ENCODE measurements at places on chromosomes 16 and 17.

DNA sequence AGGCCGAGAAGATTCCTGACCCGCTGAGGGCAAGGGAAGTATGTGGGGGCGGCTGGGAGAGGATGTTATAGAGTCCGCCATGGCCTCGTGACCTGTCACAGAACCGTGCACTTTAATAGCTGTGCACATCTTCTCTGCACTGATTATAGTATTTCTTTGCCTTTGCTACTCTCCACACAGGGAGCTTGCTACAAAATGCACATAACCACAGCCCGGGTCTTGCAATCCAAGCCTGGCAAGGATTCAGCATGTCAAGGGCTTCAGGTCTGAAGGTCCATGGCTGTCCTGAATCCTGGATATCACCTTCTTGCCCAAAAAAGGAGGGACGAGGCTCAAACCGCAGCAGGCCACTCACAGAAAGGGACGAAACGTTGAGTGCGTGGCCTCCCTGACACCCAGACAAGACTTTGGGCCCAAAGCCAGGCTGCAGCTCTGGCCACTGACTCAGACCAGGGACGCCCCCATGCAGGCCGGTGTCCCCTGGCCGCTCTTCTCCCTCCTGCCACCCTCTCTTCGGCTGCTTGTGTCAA lies 43.7 kb downstream of the USP22 start:
- DNase-seq = peak; percentile 33

- DNase-seq = no peak
These were observed 11.0 kb upstream of the DPEP1 start for GRCh38 chr16:89602273-89602951.

- peak; percentile 56 for DNase-seq
These were observed 907 bp downstream of the TRAPPC2L start for GRCh38 chr16:88857728-88858339.

GRCh38 chr17:2056206-2057174 lies 1.6 kb downstream of the HIC1 start:
- no peak for DNase-seq

GRCh38 chr17:79627184-79627765 lies 16.4 kb upstream of the RBFOX3 start:
- DNase-seq = no peak

DNA sequence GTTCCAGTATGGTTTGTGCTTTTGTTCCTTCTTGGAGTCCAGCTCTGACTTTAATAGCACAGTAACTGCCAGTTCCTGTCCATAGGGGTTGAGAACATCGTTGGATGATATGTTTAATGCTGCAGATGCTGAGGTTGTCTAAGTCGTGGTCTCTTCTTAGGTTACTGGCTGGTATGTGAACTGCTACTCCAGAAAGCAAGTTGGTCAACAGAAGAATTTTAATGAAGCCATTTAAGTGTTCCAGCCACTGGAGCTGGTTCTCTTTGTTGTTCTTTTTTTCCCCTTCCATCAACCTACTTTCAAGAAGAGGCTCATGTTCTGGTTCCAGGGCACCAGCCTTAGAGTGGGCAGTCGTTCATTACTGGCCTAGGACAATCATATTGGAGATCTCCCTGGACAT lies 140.3 kb upstream of the TBX2 start:
- DNase-seq = no peak

DNA sequence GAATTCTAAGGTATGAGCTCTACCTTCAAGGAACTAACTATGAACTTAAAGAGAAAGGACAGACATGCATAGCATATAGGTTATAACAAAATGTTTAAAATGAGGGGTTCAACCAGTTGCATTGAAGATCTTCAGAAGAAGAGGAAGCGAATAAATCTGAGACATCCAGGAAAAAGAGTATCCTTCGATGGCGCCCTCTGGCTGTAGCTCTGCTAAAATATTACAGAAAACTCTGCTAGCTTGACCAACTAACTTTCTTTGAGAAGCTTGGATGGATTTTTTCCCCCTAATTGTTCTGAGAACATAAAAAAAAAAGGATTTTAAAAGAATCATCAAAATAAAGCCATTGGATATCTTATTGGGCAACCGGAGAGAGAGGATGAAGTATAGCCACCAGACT lies 659.9 kb upstream of the SOX9 start:
- DNase-seq = peak; percentile 0

GRCh38 chr16:59886021-59886420 lies 1151.9 kb upstream of the GOT2 start:
- DNase-seq = no peak

- DNase-seq = no peak
These were observed 50.5 kb upstream of the HAPSTR1 start for GRCh38 chr16:9040800-9041412.

GRCh38 chr17:63537991-63538692 lies 12.1 kb upstream of the DCAF7 start:
- DNase-seq = no peak

DNA sequence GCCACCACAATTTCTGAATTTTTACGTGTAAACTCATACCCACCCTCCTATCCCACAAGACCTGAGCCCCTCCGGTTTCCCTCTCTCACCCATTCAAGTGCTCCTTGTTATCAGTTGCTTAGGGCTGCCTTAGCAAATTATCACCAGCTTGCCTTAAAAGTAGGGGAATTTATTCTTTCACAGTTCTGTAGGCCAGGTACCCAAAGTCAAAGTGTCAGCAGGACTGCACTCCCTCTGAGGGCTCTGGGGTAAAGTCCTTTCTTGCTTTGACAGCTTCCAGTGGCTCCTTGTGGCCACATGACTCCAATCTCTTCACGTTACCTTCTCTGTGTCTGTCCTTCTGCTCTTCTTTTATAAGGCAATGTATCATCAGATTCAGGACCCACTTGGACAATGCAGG lies 7.9 kb upstream of the TMEM220 start:
- DNase-seq = no peak

DNA sequence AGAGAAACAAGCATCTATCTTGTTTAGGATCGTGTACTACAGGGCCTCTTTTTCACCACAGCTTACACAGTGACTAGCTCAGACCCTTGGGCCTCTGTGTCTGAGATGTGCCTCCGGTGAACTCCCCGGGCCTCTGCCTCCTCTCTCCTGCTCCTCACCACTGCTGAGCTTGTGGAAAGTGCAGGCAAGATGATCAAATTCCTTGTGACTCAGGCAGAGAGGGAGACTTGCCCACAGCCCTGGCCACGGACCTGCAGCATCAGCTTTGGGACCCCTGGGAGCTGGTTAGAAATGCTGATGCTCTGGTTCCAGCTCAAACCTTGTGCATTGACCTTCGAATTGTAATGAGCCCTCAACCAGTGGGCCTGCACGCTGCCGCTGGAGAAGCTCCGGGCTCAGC lies 79.8 kb downstream of the ZDHHC7 start:
- no peak for DNase-seq

DNA sequence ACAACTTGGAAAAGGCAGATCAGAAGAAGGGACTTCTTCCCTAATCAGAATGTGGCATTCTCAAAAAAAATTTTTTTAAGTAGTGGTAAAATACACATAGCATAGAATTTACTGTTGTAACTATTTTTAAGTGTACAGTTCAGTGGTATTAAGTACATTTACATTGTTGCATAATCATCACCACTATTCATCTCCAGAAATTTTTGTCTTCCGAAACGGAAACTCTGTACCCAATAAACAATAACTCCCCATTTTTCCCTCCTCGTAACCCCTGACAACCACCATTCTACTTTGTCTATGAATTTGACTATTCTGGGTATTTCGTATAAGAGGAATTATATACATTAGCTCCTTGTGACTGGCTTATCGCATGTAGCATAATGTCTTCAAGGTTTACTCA lies 18.9 kb downstream of the METTL9 start:
- no peak for DNase-seq

DNA sequence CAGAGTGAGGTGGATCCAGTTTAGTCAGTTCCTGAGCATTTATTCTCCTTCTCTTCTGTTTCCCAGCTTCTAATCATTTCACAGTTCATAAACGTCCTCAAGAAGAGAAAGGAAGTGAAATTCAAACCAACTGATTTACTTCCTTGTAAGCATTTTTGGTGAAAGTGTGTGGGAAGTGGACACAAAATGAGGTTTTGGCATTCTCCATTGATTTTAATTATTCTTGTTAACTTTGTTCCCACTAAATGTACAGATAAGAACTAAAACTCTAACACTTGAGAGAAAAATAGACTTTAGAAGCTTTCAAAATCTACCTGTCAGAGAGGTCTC lies 42.7 kb upstream of the CORO6 start:
- no peak for DNase-seq

- DNase-seq = no peak
These were observed 2.0 kb downstream of the CACNG1 start for GRCh38 chr17:67046398-67046797.

DNA sequence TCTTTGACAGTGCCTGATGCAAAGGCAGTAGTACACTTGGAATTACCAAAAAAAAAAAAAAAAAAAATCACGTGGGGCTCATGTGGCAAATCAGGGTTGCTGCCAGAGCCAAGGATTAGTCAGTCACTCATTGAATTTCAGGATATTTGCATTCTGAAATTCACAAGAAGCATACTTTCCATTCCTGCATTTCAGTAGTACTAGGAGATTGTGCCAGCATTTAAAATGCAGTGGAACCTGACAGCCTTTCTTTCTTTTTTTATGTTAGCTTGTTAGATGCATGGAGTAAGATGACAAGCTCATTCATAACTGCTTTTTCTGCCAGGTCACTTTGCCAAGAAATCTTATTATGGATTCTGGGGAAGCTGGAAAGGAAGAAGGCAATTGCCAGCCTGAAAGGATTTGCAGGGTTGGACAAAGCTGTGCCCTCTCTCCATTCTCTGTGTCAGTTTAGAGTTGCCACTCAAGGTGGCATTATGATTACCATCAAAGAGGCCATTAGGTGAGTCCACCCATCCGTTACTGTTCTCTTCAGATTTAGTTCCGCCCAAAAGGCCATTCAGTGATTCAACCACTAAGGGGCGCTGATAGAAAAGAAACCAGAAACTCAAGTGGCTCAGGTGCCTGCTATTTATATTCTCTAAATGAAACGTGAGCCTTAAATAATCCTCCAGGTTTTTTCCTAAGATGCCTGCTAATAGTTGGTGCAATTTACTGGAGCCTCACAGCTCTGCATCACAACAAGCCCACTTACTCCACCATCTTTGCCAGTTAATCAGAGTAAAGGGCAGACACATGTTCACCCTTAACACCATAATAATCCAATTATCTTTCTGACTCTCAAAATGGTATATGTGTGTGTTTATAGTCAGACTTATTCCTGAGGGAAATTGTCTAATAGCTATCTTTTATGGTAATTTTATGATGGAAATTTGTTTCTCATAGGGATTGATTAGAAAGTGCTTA lies 59.0 kb downstream of the TANGO6 start:
- DNase-seq = peak; percentile 40

- no peak for DNase-seq
These were observed 275.2 kb upstream of the RBFOX1 start for GRCh38 chr16:7057458-7057857.

DNA sequence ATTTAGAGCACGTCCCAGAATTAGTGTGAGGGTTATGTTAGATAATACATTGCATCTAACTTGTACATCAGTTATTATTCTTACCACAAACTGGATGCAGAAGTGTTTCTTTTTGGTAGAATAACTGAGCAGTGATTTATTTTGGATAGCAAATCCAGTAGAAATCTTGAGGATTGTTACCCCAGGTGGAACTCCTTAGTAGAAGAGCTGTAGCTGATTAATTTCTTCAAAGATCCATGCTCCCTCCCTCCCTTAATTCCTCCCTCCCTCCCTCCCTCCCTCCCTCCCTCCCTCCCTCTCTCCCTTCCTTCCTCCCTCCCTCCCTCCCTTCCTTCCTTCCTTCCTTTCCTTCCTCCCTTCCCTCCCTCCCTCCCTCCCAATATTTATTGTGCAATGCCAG lies 337.7 kb downstream of the CA10 start:
- DNase-seq = no peak

DNA sequence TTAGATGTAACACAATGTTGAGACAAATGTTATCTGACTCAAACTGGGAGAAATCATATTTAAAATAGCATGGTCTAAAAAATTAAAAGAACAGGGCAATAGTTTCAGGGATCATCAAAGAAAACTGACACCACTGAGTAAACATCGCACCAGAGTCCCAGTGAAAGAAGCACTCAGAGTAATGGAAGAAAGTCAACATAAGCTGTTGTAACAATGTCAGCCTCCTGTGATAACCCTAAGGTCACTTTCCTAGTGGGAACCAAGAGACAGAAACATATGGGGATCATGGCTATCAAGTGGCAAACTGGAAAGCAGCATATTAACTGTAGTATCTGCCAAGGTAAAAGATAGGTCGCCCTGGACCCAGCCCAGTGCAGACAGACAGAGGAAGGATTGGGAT lies 160.8 kb downstream of the CA10 start:
- no peak for DNase-seq

DNA sequence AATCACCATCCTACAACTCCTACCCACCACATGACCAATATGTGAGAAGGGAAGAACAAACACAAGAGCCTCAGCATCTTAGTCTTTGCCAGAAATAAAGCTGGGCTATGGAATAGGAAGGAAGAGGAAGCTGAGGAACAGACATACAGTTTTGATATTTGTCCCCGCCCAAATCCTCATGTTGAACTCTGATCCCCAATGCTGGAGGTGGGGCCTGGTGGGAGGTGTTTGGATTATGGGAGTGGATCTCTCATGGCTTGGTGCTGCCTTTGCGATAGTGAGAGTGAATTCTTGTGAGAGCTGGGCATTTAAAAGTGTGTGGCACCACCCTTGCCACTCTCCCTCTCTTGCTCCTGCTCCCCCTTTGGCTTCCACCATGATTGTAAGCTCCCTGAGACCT lies 52.4 kb upstream of the NLK start:
- no peak for DNase-seq

DNA sequence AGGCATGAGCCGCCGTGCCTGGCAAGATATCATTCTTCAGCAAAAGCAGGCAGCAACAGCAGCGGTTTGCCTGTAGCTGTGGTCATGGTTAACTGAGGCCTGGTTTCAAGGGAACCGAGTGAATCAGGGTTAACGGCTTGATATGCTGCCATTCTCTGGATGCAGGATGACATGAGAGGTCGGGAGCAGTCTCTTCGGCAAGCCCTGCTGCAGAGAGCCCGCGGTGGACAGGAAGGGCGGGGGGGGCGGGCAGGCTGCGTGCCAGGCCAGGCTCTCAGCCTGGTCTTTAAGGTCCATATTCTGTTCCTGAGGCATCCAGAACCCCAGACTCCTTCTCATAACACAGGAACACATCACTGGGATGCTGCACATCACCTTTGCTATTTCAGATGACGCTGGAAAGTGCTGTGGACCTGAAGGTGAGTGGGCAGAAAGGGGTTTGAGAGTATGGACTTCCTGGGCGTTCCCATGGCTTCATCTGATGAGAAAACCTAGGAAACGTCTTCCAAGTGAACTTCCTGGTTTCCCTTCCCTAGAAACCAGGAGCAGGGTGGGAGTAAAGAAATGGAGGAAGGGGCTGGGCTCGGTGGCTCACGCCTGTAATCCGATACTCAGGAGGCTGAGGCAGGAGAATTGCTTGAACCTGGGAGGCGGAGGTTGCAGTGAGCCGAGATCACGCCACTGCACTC lies 165.6 kb upstream of the RPH3AL start:
- DNase-seq = no peak

Measured in hypothalamus (tissue), 51 donors.